ENCODE measurements at places on chromosomes 12 and 14.

DNA sequence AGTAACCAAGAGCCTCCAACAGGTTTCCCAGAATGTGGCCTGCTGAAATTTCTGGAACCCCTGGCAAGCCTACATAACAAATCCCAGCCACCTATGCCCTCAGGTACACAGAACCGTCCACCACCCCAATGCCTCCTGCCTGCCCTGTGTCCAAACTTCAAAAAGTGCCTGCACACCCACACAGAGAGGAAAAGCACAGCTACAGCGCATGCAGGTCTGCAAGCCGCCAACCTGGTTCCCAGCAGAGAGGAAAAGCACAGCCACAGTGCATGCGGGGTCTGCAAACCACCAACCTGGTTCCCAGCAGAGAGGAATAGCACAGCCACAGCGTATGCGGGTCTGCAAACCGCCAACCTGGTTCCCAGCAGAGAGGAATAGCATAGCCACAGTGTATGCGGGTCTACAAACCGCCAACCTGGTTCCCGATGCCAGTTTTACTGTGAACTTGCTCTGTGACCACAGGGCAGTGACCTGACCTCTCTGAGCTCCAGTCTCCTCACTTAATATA, 113.5 kb downstream of the SCARB1 start:
- no peak for DNase-seq

DNA sequence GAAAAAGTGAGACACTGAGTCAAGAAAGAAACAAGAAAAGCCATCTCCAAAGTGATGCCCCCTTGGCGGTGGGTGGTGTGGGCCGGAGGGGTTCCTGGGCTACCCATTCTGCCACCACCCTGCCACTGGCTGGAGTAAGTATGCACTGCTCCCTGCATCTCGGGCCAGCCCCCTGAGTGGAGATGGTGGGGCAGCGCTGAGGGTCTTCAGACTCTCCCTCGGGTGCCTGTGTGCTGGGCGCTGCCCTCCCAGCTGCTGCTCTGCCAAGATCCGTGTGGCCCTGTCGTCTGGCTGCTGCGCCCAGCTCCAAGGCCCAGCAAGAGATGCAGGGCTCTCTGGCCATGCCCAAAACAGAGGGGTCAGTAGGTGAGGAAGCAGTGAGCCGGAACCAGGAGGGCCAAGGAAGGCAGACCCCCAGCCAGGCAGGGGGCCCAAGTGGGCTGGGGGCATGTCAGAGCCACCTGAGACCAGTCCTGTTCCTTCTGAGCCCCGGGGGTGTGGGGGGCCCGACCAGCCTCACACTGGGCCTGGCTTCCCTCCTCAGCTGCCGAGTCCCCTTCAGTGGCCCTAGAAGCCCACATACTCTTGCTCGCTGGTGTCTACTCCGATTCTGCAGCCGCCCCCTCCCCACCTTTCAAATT, 5.2 kb downstream of the GPR132 start:
- no peak for DNase-seq

DNA sequence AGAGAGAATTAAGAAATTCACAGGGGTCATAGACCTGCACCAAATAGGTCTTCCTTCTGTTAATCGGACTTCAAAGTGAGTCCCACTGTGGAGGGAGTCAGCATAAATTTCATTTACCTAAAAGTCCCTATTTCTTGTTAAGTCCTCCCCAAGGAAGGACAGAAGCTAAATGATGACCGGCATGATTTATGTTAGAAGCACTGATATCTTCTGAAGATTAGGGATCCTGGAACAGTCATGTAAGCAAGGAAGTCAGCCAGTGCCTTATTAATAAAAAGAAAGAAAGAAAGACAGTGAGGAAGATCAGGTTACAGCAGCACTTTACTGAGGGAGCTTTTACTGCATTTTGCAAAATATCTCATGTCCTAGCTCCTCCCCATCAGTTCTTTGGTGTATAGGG, 287.5 kb downstream of the FOXG1 start:
- DNase-seq, result no peak

DNA sequence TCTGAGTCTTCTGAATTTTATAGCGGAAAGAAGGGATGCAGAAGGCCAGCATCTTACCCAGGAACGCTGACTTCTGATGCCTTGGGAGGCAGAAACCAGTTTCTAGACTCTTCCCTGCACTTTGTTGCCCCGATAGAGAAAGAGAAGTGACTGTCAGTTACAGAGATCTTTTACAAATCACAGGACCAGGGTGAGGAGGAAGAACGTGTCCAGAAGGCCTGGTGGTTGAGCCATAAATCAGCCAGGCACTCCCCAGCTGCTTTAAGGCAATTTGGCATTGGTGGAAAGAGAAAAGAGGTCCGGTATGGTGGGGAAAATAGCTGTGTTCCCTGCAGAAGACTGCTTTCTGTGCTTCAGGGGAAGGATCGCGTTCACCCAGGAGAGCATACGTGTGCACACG, 88.7 kb upstream of the KCNA1 start:
- no peak for DNase-seq

GRCh38 chr14:67541448-67542387, 8.6 kb downstream of the PLEKHH1 start:
- no peak for DNase-seq

- DNase-seq, result no peak
These were observed 251.4 kb upstream of the ATXN7L3B start for GRCh38 chr12:74286254-74286653.

- no peak for DNase-seq
These were observed 3.0 kb downstream of the ZFYVE21 start for GRCh38 chr14:103718572-103718971.
